ENCODE measurements at places on chromosomes 2 and 18.

GRCh38 chr18:12065397-12065796 lies 28.2 kb upstream of the ANKRD62 start:
- DNase-seq: no peak

- no peak for DNase-seq
Measured at GRCh38 chr18:10235661-10235952, 218.8 kb upstream of the APCDD1 start.

DNA sequence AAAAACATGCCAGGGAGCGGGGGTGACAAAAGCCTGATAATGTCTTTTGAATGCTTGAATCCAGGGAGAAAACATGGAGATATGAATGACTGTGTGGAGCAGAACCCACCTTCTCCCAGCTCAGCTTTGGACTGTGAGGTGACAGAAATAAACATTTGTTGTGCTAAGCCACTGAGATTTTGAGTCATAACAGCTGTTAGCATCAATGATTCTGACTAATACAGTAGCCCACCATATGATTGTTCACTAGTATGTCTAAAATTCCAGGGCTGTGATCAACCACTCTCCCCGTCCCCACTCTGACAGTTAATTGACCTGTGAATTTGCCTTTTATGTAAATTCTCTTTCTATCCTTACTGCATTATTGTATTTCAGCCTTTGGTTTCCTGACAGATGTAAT lies 69.1 kb downstream of the PDK1 start:
- no peak for DNase-seq

DNA sequence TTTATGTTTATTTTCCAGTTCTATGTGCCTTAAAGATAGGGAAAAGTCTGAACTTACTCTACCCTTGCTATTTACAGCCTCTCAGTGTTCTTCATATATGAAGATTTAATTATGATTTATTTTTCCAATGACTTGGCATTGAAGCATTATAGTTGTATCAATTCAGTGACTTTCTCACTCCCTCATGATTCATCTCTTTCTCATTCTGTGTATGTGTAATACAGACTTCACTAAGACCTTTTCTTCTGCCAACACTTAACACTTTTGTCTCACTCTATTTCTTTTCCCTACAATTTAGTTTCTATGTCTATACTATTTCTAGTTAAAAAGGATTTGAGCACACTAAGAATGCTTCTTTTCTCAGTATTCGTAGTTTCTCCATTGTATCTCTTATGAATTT lies 1470.3 kb upstream of the ACVR2A start:
- DNase-seq: no peak

GRCh38 chr2:240997856-240998705 lies at the start of gene SNED1:
Gene SNED1, plus strand, starts transcription at chr2:240998618. Its CDS starts 220 bp downstream, at chr2:240998838.
- DNase-seq: peak; percentile 77

DNA sequence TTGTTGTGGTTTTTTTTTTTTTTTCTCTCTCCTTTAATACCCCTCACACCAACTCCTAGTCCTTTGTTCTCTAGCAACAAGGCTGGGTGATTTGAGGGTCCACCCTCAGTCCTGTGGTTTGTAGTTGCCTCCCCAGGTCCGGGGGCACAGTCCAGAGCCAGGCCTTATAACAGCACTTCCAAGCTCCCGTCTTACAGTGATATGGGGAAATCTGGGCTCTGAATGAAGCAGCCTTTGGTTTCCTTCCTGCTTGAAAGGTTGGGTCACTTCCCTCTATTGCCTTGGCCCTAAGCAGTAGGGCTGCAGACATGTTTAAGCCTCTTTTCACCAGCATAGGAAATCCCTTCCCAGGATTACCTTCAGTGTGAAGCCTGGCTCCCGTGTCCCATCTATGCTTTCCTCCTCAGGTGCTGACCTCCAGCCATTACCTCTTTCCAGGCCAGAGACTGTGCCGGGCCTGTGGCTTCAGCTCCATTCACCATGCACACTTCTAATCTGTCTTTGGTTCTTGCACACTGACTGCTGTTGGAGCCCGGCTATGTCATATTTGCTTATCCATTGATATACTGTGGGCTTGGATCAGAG lies 21.2 kb upstream of the NTSR2 start:
- DNase-seq: no peak

GRCh38 chr2:64295326-64296139 lies 151.3 kb upstream of the PELI1 start:
- DNase-seq: no peak

DNA sequence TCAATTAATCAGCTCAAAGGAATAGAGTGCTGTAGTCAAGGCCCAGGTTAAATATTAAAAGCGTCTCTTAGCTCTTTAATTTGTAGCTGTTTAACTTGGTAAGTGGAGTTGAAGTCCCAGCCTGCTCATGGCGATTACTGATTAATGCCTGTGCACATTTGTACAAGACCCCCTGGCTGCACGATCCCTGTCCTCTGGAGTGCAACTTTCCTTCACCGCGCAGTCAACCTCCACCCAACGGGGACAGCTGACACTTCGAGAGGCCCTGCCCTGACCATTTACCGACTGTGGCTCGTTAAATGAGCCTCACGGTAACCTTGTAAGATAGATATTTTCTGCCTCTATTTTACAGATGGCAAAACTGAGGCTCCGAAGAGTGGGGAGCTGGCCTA lies 5.5 kb upstream of the CYS1 start:
- no peak for DNase-seq

GRCh38 chr18:52363861-52364260 lies 23.9 kb downstream of the DCC start:
- no peak for DNase-seq

DNA sequence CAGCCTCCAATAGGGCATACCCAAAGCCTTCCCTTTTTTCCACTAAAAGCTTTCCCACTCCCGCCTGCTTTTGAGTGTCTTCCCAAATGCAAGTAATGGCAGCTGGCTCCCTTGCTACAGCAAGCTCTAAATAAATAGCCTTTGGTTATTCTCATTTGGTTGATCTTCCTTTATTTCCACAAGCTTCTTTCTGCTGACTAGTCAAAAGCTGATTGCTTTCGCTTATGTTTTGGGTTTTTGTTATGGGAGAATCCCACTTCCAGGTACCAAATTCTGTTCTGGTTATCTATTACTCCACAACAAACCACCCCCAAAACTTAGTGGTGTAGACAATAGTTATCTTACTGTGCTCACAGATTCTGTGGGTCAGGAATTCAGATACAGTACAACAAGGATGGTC lies 22.3 kb downstream of the SP5 start:
- no peak for DNase-seq

DNA sequence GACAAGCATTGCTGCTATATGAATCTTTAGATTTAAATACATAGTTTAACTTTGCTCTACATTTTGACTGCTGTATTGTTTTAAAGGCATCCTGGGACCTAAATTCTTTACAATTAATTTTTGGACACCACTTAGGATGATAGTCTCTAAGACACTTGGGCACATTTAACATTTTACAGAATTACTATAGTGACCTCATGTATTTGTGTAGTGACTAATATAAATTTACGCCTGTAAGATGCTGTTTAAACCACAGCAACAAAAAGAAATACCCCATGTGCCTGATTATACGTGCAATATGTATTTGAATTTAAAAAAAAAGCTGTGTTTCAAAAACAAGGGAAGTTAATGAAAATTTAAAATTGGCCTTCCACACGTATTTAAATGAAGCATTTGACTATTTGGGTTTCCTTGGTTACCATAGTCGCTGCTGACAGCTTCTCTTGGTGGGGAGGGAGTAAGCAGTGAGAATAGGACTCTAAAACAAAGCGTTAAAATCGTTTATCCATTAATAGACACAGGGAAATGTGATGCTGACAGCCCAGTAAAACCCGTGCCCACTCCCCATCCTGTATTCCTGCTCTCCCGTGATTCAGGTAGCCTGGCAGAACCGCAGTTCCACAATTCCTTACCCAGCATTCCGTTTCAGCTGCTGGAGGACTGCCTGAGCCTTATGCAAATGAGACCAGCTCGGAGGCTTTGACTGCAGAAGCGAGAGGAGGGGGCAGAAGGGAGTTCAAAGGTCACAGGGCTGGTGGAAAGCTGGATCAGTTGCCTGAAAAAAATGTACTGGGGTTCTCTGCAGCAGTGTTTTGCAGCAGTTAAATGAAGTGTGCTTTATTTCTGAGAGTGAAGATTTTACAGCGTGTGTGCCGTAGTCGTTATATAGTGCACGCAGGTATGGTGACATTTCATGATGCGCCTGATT lies 104.3 kb downstream of the CSRNP3 start:
- DNase-seq: peak; percentile 81

- no peak for DNase-seq
Measured at GRCh38 chr2:86441392-86441881, 266 bp downstream of the KDM3A start.

DNA sequence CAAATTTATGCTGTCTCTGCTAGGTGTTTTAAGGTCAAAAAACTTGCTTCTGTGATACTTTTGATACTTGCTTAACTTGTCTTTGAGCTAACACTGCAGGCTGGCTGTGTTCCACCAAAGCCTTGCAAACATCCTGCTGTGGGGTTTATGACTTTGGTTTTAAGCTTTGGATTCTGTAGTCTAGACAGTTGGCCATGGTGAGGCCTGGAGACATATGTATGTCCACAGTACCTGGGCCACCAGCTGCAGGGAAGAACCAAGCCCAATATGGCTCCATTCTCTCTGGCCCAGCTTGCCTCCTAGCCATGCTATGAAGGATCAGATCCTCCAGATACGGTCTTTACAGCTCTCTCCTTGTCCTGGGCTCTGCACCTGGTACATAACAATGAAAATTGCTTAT lies 113.9 kb downstream of the INO80D start:
- DNase-seq: no peak

GRCh38 chr18:8930990-8931616 lies 171.4 kb upstream of the NDUFV2 start:
- DNase-seq: no peak

GRCh38 chr2:3354986-3355385 lies 22.6 kb downstream of the EIPR1 start:
- DNase-seq: no peak

GRCh38 chr2:182078988-182079602 lies 93.4 kb downstream of the PPP1R1C start:
- no peak for DNase-seq

GRCh38 chr2:216653931-216654365 lies 20.7 kb downstream of the IGFBP2 start:
- DNase-seq: no peak

DNA sequence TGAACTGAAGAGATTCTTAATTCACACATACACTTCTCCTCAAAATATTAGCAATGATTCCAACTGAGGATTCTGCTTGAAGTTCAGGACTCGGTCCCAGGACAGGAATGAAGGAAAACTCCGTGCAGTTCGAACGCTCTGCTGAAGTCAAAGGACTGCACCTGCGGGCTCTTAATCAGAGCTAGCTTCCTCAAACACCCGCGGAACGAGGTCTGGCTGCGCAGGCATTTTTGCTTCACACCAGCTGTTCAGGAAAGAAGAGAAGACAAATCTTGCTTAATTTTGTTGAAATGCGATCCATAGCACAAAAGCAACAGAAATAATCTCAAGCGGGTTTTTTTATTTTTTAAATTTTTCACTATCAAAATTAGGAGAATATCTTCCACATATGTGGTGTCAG lies 175.6 kb downstream of the LAMA1 start:
- no peak for DNase-seq

- DNase-seq: no peak
Measured at GRCh38 chr2:170887496-170887895, 41.6 kb upstream of the GORASP2 start.

DNA sequence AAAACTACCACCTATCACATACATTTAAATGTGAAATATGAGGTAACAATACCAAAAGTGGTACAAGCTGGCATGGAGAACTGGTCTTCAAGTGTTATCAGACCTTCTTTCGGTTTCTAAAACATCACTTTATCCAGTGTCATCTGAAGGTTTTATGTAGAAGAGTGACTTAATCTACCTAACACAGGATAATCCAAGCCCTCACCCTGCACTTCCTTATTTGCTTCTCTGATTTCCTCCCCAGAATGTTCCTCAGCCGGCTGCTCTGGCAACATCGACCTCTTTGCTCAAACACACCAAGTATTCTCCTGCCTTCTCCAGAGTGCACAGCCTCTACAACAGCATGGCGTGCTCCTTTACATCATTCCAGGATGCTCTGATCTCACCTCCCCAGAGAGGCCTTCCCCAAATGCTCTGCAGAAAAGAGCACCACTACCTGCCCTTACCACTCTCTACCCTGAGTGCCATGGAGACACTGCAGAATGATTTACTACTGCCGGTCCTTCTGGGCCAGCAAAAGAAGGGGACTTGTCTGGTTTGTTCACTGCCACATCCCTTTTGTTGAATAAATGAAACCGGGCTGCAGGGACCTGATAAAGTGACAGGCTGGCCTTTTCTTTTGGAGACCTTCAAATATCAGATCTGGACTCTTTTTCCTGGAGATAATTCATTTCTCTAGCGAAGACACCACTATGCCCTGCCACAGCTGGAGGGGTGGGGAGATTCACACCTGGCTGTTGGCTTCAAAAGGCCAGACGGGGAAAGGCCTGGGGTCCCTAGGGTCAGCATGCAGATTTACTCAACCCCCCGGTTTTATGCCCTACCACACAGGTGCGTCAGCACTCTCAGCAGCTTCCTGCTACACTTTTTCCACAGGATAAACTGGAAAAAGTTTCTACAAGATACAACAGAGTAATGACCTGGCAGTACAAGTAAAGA lies 42.0 kb downstream of the TTR start:
- DNase-seq: no peak

GRCh38 chr2:99404797-99405669 lies 67.8 kb downstream of the EIF5B start:
- no peak for DNase-seq

DNA sequence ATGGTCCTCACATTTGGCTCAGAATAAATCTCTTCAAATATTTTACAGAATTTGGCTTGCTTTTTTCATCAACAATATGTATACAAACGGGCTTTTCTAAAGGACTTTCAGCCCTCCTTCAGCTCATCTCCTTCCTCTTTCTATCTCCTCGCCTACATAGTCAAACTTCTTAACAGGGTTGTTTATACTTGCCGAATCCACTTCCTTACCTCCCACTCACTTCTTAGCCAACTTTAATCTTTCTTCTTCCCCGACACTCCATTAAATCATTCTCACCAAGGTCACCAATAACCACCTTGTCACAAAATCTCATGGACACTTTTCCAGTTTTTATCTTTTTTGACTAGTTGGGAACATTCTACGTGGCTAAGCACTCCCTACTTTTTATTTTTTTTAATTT lies 325.2 kb downstream of the PLCL1 start:
- DNase-seq: no peak

GRCh38 chr18:29979881-29980280 lies 1062.7 kb downstream of the DSC3 start:
- no peak for DNase-seq

- no peak for DNase-seq
Measured at GRCh38 chr18:11155034-11155759, 5.8 kb upstream of the PIEZO2 start.

DNA sequence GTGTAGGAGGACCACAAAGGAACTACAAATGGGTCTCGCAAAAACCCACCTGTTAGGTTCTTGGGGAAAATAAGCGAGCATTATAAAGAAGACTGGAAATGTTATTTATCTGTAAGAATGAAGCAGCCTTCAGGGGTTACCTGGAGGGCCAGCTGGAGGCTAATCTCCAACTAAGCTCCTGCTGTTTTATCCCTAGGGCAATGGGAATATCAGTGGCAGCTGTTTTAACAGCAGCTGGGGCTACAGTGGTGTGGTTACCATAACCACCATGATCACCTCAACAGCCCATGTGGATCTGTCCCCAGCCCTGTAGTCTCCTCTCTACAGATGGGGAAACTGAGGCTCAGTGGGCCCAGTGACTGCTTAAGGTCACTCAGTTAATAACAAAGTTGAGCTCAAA lies 108.1 kb downstream of the FTCDNL1 start:
- DNase-seq: no peak

- DNase-seq: no peak
Measured at GRCh38 chr2:112646791-112647689, 1.3 kb downstream of the SLC20A1 start.

- DNase-seq: peak; percentile 57
Measured at GRCh38 chr18:51195451-51196117, 1.9 kb downstream of the MEX3C start.
